ENCODE measurements at places on chromosomes 12 and 14. TPM values are rescaled to one million over a fixed set of nuclear protein-coding genes. Genes with fewer than 3 reads are reported as not detected.

- H3K4me1 ChIP-seq: peaks cover 29% of the 10 kb centered on the region
- H3K27ac ChIP-seq: no peak overlapping the region
- H3K4me3 ChIP-seq: no peak overlapping the region
- DNase-seq: no peak
These were observed 59.2 kb downstream of the TMEM30B start for GRCh38 chr14:61221906-61222305.

GRCh38 chr14:28143316-28143715, 623.3 kb upstream of the FOXG1 start:
- no peaks in the 10 kb centered on the region for H3K4me1 ChIP-seq
- H3K4me3 ChIP-seq: no peak overlapping the region
- DNase-seq: no peak
- H3K27me3 ChIP-seq: no peaks in the 10 kb centered on the region

- no peak overlapping the region for H3K4me3 ChIP-seq
- no peak overlapping the region for H3K27ac ChIP-seq
- no peaks in the 10 kb centered on the region for H3K27me3 ChIP-seq
These were observed 121.3 kb downstream of the RPS29 start for GRCh38 chr14:49464885-49465284.

DNA sequence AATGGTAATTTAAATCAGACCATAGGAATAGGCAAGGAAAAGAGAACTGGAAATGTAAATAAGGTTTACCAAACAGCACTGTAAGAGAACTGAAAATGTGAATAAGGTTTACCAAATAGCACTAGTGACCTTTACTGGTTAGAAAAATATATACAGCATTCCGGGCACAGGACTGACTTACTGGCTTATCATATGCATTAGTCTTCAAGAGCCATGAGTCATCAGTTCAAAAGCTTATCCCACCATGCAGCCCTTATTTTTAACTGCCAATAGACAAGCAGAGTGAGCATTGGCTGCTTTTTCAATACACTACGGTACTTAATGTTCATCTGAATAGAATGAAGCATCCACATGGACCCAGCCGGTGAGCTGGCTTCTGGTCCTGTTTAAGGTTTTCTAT, 13.0 kb upstream of the NELL2 start:
- H3K27ac ChIP-seq: no peak overlapping the region
- H3K27me3 ChIP-seq: no peaks in the 10 kb centered on the region
- H3K4me3 ChIP-seq: no peak overlapping the region
- no peaks in the 10 kb centered on the region for H3K4me1 ChIP-seq
- no peaks in the 10 kb centered on the region for H3K36me3 ChIP-seq

DNA sequence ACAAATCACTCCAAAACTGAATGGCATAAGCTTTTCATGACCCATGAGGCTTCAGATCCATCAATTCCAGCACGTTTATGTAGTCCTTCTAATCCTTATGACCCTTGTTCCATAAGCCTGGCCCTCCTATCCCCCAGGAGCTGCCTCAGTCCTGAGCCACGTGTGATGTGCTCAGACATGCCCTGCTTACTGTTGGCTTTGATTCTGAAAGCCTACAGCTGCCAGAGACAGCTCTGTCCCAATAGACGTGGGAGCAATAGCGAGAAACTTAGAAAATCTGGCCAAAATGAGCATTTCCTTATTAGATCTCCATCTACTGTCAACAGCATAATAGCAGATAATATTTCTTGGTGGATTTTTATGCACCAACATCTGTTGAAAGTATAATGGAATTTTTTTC, 33.2 kb downstream of the DUSP6 start:
- no peaks in the 10 kb centered on the region for H3K36me3 ChIP-seq
- no peak overlapping the region for H3K27ac ChIP-seq
- H3K4me1 ChIP-seq: 0 out of 2 replicates have a peak, but pooled peaks cover 1% of the 10 kb centered on the region

- H3K4me3 ChIP-seq: no peak overlapping the region
- no peaks in the 10 kb centered on the region for H3K36me3 ChIP-seq
- no peaks in the 10 kb centered on the region for H3K27me3 ChIP-seq
- DNase-seq: no peak
- no peak overlapping the region for H3K27ac ChIP-seq
These were observed 45.0 kb downstream of the RPS6KA5 start for GRCh38 chr14:91015435-91015834.

- H3K27ac ChIP-seq: no peak overlapping the region
- H3K4me1 ChIP-seq: no peaks in the 10 kb centered on the region
- DNase-seq: no peak
- no peaks in the 10 kb centered on the region for H3K27me3 ChIP-seq
These were observed 59.3 kb downstream of the ABCC9 start for GRCh38 chr12:21881965-21882364.

DNA sequence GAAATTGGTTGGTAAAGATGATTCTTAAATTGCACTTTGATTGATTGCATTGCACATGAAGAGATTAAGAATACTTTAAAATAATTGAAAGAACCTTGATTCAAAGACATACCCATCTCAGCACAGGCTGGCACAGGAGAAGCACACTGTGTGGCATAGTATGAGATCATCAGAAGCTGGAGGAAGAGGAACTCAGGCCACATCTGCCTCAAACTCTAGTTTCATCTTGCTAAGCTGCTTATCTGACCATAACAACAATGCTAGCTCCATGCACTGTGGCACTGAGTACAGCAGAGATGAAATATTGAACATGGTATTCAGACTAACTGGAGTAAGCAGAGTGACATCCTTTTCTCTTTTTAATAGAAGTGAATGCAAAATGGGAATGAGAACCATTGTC, 99.1 kb downstream of the TBC1D30 start:
- no peak overlapping the region for H3K4me3 ChIP-seq
- peaks cover 15% of the 10 kb centered on the region for H3K27me3 ChIP-seq
- H3K36me3 ChIP-seq: no peaks in the 10 kb centered on the region
- DNase-seq: no peak
- H3K27ac ChIP-seq: no peak overlapping the region
- no peaks in the 10 kb centered on the region for H3K4me1 ChIP-seq

- H3K27ac ChIP-seq: no peak overlapping the region
- H3K4me1 ChIP-seq: no peaks in the 10 kb centered on the region
These were observed 117.2 kb upstream of the SCAF11 start for GRCh38 chr12:46107591-46107990.

- no peak overlapping the region for H3K27ac ChIP-seq
- DNase-seq: peak; percentile 71
- peaks cover 2% of the 10 kb centered on the region for H3K4me1 ChIP-seq
- no peak overlapping the region for H3K4me3 ChIP-seq
- peaks cover 11% of the 10 kb centered on the region for H3K36me3 ChIP-seq
These were observed 83.7 kb downstream of the HEATR5A start for GRCh38 chr14:31336646-31337045.

DNA sequence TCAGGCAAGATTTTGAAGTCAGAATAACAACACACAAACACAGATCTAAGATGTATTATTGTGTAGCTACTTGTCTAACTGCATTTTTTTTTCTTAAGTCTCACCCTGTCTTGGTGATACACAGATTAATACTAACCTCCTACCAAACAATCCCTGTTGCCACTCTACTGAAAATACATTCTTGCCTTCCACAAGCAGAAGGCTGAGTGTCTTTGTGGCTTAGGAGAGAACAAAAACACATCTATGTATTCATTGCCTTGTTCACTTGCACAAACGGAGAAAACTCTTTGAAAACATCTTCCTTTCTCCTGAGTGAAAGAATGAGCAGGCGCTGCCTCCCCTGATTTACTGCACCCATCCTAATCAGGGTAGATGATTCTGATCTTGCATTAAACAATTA, 642.2 kb downstream of the DIO2 start:
- no peaks in the 10 kb centered on the region for H3K36me3 ChIP-seq
- no peaks in the 10 kb centered on the region for H3K4me1 ChIP-seq
- no peaks in the 10 kb centered on the region for H3K27me3 ChIP-seq
- DNase-seq: no peak

DNA sequence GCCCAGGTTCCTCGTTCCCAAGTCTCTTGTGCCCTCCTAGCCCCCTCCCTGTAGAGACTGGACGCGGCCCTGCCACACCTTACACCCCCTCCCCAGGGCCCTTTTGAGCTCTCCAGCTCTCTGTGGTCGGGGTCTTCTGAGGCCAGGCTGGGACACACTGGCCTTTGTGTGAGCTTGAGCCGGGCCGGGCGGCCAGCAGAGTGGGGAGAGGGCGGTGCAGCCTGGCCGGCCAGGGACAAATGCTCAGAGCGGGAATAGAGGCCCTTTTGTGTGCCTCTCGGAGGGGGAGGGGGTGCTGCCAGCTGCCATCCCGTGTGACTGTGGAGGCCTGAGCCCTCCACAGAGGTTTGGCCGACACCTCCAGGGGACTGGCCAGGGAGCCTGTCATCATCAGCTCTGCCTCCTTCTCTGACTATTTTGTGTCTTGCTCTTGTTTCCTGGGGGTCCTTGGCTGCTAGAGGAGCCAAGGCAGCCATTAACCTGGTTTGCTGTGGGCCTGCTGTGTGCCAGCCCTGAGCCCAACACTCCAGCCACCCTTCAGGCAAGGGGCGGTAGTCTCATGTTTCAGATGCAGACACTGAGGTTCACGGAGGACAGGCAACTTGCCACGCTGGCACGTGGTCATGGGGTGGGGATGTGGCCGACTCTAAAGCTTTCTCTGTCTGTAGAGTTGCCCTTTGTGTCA, 13.6 kb downstream of the FAM222A start:
- no peak for DNase-seq
- peaks cover 46% of the 10 kb centered on the region for H3K27me3 ChIP-seq
- no peaks in the 10 kb centered on the region for H3K36me3 ChIP-seq

Gene SLCO1B1
- not detected for total RNA-seq

Gene VSIG10
- total RNA-seq: 10.0 TPM

Gene CACNA1C
- 1.6 TPM for total RNA-seq

Measured in IMR-90 (cell line).